ENCODE measurements at places on chromosomes 2 and 18.
A peak's percentile ranks its signal among the peaks of the same experiment; 100 is the strongest.

DNA sequence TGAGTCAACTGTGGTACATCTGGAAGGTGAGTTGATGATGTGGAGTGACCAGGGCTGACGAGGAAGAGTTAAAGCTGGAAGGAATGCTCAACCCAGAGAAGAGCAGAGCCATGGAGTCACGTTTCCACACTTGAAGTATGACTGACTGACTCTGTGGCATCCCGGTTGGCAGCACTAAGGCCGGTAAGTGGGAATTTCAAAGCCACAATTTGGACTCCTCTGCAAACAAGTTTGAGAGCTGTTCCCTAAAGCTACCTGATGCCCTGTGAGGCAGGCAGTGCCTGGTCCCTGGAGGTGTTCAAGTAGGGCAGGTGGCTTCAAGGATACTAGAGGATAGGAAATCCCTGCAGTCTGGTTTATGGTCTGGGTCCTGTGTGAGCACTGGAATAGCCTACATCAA is 69.3 kb upstream of the ITGB6 start:
- DNase-seq: peak; percentile 43

DNA sequence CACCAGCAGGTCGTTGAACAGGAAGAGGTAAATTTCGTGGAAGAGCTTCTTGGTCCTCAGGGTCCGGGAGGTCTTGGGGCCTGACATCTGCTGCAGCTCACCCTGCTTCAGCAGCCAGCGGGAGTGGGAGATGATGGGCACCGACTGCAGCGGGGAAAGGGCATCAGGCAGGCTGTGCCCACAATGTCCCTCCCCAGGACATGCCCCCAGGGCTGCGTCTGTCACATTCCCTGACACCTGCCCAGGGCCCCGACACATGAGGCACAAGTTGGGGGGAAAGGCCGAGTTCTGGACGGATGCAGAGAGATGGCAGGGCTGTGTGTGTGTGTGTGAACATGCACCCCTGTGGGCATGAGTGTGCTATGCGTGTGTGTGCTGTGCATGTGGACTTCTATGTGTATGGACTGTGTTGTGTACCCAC is 13.9 kb downstream of the SNORC start:
- DNase-seq: no peak

GRCh38 chr2:214395040-214395439 is 15.8 kb upstream of the VWC2L start:
- peak; percentile 3 for DNase-seq

DNA sequence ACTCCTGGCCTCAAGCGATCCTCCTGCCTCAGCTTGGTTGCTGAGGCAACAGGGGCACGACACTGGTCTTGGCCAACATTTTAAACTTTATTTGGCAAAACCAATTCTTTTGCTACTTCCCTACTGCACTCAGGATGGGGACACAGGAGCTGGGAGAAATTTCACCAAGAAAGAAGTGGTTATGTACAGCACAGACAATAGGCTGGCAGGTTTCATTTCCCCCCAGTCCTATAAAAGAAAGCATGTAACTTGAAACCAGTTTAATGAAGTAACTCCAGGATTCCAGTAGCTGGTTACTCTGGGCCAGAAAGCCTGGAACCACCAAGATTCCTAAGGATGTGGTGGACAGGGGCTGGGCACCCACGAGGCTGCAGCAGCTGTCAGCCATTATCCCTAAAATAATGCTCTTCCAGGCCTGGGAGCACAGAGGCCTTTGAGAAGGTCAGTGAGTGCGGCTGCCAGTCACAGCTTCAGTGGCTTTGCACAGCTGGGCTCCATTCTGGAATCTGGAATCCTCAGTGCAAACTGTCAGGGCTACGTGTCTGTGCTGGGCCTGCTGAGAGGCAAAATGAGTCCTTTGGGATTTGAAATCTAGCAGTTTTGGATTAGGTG is 142.3 kb upstream of the ITGA6 start:
- peak; percentile 78 for DNase-seq

DNA sequence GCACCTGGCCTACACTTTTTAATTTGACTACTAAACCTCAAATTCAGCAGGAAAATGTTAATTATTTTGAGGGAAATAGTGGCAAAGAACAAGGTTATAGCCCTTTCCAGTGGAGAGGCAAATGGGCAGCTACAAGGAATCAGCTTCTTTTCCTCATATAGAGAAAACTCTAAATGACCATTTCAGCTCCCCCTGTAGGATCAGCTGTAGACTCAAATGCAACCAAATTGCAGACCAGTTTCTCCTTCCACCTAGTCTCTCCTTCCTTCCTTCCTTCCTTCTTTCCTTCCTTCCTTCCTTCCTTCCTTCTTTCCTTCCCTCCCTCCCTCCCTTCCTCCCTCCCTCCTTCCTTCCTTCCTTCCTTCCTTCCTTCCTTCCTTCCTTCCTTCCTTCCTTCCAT is 158.2 kb downstream of the ZEB2 start:
- no peak for DNase-seq

GRCh38 chr2:201171259-201171814 is 11.6 kb upstream of the CASP10 start:
- DNase-seq: no peak

- DNase-seq: no peak
Observed at GRCh38 chr2:173872714-173873113, 92.5 kb downstream of the SP3 start.

DNA sequence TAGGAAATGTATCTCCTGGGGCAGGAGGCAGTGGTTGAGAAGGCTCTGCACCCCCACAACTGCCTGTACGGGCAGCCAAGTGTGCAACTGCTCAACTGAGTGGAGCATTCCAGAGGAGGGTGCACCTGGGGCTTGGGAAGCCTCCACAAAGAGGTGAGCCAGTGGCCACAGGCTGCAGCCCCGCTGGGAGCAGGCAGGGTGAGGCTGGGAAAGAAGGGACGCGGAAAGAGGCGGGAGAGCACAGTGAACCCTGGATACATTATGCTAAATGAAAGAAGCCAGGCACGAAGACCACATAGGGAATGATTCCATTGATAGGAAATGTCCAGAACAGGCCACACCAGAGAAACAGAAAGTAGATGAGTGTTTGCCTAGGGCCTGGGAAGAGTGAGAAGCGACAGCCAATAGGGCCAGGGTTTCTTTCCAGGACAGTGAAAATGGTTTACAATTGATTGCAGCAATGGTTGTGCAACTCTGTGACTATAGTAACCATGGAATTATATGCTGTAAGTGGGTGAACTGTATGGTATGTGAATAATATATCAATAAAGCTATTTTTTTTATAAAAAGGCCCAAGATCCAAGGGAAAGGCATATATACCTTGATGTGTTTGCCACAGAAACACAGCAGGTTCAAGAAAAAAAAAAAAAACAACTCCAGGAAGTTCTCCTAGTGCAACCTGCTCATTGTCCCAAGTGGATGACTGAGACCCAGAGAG is 82.4 kb downstream of the DDX1 start:
- DNase-seq: peak; percentile 5

DNA sequence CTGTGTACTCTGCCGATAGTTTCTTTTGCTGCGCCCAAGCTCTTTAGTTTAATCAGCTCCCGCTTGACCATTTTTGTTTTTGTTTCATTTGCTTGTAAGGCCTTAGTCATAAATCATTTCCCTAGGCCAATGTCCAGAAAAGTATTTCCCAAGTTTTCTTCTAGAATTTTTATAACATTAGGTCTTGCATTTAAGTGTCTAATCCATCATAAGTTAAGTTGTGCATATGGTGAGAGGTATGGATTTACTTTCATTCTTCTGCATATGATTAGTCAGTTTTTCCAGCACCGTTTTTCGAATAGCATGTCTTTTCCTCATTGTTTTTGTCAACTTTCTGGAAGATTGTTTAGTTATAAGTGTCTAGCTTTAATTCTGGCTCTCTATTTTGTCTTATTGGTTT is 484.8 kb upstream of the CNTNAP5 start:
- DNase-seq: no peak

DNA sequence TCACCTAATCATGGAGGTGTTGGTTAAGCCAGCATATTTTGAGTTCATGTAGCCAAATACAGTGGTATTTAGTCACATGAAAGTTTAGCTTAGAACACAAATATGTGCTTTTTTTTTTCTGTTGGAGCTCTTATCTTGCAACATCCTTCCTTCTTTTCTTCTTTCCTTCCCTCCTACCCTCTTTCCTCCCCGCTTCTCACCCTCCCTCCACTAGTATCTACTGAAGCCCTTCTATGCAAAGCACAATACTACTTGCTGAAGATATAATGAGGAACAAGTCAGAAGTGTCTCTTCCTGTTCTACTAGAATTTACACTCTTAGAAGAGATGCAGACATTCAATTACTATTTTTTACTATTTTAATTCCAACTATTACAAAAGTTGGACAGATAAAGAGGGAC is 105.0 kb upstream of the ITGA4 start:
- DNase-seq: no peak

DNA sequence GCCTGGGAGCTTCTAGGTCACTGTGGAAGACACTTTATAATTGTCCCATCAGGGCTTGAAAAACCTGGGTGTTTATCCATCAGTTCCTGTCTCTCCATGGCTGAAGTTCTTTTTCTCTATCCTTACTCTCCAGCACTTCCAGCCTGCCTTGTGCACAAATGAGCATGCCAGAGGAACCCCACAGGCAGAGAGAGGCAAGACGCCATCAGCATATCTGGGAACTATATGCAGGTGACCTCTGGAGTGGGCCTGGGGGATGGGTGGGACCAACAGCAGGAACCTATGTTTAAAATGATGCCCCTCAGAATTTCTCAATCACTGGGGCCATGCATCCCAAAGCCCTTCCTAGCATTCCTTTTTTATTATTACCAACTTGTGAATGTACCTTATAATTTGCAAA is 156.2 kb upstream of the PARD3B start:
- DNase-seq: no peak

DNA sequence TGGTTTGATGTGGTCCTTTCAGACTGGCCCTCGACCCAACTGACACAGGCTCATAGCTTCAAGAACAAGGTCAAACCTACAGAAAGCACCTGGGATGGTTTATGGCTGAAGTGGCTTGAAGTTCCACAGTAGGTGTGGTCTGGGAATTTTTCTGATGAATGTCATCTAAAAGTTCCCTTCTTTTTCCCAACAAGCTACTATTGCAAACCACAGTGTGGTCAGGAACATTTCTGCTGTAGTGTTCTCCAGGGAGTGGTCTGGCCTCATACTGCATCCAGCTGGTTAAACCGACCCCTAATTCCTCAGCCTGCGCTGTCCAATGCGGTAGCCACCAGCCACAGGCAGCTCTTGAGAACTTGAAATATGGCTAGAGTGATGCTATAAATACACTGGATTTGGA is 92.7 kb downstream of the FAM124B start:
- DNase-seq: peak; percentile 6

- DNase-seq: no peak
Observed at GRCh38 chr2:29220506-29221270, 105.5 kb downstream of the CLIP4 start.

GRCh38 chr18:31931163-31931885 is 11.6 kb downstream of the TRAPPC8 start:
- peak; percentile 71 for DNase-seq

DNA sequence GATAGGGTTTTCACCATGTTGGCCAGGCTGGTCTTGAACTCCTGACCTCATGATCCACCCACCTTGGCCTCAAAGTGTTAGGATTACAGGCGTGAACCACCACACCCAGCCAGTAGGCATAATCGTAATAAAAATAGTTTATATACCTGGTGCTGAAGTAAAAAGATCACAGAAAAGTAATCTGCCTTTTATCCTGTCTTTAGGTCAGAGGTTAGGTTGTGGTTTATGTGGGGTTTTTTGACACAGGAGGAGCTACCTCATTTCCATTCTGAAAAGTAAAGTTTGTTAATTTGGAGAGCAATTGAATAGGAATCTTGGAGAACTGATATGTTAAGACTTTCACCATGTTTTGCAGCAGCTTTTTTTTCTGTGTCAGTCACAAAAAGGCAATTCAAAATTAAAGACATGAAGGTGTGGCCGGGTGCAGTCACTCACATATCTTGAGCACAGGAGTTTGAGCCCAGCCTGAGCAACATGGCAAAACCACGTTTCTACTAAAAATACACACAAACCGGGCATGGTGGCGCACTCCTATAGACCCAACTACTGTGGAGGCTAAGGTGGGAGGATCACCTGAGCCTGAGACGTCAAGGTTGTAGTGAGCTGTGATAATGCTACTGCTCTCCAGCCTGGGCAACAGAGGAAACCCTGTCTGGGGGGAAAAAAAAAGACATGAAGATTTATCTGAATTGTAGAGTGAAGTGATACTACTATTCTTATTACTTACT is 31.5 kb downstream of the CCNT2 start:
- no peak for DNase-seq

GRCh38 chr18:59083136-59083818 is 56.4 kb upstream of the SEC11C start:
- no peak for DNase-seq

DNA sequence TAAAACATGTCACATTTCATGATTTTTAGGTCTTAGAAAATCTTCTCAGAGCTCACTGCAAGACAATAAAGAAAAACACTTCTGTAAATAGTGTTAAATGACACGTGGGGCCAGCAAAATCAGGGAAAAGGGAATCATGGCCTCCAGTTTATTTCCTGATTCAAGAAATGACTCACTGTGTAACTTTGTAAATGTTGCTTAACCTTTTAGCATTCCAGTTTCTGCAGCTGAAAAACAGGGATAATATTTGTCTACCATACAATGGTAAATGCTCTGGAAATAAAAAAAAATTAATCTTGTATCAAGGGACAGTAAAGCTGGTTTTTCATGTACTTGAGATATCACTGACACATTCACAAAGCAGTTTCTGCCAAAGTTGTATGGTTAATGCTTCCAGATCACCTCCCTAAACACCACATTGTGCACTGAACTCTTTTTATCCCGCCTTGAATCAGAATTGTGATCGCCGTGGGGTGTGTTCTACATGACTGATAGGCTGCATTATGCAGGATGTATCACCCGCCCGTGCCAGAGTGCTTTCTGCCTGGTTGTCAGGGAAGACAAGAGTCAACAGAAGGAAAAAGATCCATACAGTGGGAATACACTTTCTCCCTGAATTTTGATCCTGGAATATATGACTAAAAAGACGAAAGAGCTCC is 238.8 kb downstream of the IKZF2 start:
- peak; percentile 91 for DNase-seq

- DNase-seq: no peak
Observed at GRCh38 chr18:10009321-10010144, 95.7 kb downstream of the VAPA start.

Data from M059J (cell line).